ENCODE measurements at places on chromosomes 5 and 9.

GRCh38 chr9:16315720-16316119, 554.8 kb downstream of the BNC2 start:
- DNase-seq = no peak

GRCh38 chr5:176614805-176615478, 5.0 kb upstream of the GPRIN1 start:
- no peak for DNase-seq

GRCh38 chr5:55638455-55638854, 73.7 kb downstream of the SLC38A9 start:
- DNase-seq = no peak

- no peak for DNase-seq
These were observed 12.5 kb upstream of the IGFBPL1 start for GRCh38 chr9:38436708-38437107.

All from activated T-cell treated with anti-CD3 and anti-CD28 coated beads, Interleukin-2, amount 50 U/mL, for 24 hours (primary cell).